ENCODE measurements at places on chromosomes 3 and 15.

GRCh38 chr3:23966328-23966727, 21.2 kb downstream of the NR1D2 start:
- no peak overlapping the region for H3K4me3 ChIP-seq
- no peak overlapping the region for H3K27ac ChIP-seq
- DNase-seq: no peak
- H3K4me1 ChIP-seq: peaks cover 29% of the 10 kb centered on the region
- peaks cover 21% of the 10 kb centered on the region for H3K36me3 ChIP-seq

GRCh38 chr3:38662544-38662943, 13.1 kb upstream of the SCN5A start:
- H3K27me3 ChIP-seq: peaks cover 30% of the 10 kb centered on the region
- H3K4me3 ChIP-seq: no peak overlapping the region
- peak; percentile 42 for DNase-seq
- no peaks in the 10 kb centered on the region for H3K36me3 ChIP-seq
- no peaks in the 10 kb centered on the region for H3K4me1 ChIP-seq

- no peak for DNase-seq
- no peaks in the 10 kb centered on the region for H3K27me3 ChIP-seq
- no peaks in the 10 kb centered on the region for H3K36me3 ChIP-seq
- peaks cover 24% of the 10 kb centered on the region for H3K4me1 ChIP-seq
- no peak overlapping the region for H3K27ac ChIP-seq
- no peak overlapping the region for H3K4me3 ChIP-seq
Measured at GRCh38 chr15:52098323-52098722, 14.3 kb downstream of the BCL2L10 start.

- H3K36me3 ChIP-seq: no peaks in the 10 kb centered on the region
- no peak overlapping the region for H3K4me3 ChIP-seq
- H3K27me3 ChIP-seq: no peaks in the 10 kb centered on the region
- no peaks in the 10 kb centered on the region for H3K4me1 ChIP-seq
- no peak overlapping the region for H3K27ac ChIP-seq
Measured at GRCh38 chr3:83849106-83849730, 1109.6 kb upstream of the CADM2 start.

DNA sequence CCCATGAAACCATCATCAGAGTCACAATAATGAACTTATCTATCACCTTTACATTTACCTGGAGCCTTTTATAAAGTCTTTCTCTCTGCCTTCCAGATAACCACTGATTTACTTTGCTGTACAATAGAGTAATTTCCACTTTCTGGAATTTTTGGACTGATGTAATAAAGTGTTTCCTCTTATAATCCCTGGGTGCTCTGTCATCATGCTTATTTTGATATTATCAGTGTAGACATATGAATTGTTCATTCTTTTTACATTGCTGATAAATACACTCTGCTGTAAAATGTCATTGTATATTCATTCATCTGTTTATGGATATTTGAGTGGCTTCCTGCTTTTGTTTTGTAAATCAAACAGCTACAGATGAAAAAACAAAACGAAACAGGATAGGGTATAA, 27.0 kb upstream of the IREB2 start:
- H3K36me3 ChIP-seq: no peaks in the 10 kb centered on the region
- no peak for DNase-seq
- H3K27me3 ChIP-seq: peaks cover 21% of the 10 kb centered on the region
- no peak overlapping the region for H3K4me3 ChIP-seq
- no peak overlapping the region for H3K27ac ChIP-seq

- DNase-seq: no peak
- no peaks in the 10 kb centered on the region for H3K27me3 ChIP-seq
- H3K4me1 ChIP-seq: peaks cover 28% of the 10 kb centered on the region
- H3K27ac ChIP-seq: no peak overlapping the region
- H3K36me3 ChIP-seq: no peaks in the 10 kb centered on the region
Measured at GRCh38 chr3:172707030-172707429, 3.8 kb downstream of the NCEH1 start.

DNA sequence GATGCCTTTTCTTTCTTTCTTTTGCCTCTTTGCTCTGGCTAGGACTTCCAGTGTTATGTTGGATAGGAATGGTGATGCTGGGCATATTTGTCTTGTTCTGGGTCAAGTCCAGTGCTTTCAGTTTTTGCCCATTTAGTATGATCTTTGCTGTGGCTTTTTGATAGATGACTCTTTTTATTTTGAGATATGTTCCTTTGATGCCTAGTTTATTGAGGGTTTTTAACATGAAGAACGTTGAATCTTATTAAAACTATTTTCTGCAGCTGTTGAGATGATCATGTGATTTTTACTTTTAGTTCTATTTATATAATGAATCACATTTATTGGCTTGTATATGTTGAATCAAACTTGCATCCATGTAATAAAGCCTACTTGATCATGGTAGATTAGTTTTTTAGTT, 363.8 kb upstream of the RASGRP1 start:
- no peaks in the 10 kb centered on the region for H3K27me3 ChIP-seq
- DNase-seq: no peak
- H3K4me3 ChIP-seq: no peak overlapping the region
- H3K36me3 ChIP-seq: no peaks in the 10 kb centered on the region
- H3K4me1 ChIP-seq: peaks cover 18% of the 10 kb centered on the region

GRCh38 chr3:120324190-120324589, 25.0 kb downstream of the LRRC58 start:
- H3K27ac ChIP-seq: no peak overlapping the region
- no peaks in the 10 kb centered on the region for H3K4me1 ChIP-seq
- H3K36me3 ChIP-seq: no peaks in the 10 kb centered on the region
- H3K4me3 ChIP-seq: no peak overlapping the region

- no peak for DNase-seq
- H3K27me3 ChIP-seq: no peaks in the 10 kb centered on the region
- no peak overlapping the region for H3K4me3 ChIP-seq
- H3K27ac ChIP-seq: no peak overlapping the region
Measured at GRCh38 chr3:78176869-78177268, 1137.0 kb downstream of the ROBO2 start.

DNA sequence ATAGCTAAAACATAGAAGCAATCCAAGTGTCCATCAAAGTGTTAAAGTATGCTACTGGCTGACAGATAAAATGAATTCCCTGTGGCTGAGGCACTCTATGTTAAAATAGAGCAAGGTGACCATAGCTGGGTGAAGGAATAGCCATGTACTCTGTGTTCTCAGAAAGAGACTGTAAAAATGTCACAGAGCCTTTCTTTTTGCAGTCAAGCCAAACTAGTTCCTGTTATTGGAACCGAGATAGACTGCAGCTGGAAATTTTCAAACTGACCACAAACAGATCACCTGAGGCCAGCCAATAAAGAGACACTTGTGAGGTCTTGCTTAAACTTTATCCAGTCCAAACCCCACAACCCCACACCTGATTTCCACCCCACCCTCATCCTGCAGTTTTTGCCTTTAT, 422.8 kb upstream of the NAALADL2 start:
- no peaks in the 10 kb centered on the region for H3K27me3 ChIP-seq
- H3K4me1 ChIP-seq: peaks cover 15% of the 10 kb centered on the region
- H3K27ac ChIP-seq: no peak overlapping the region
- no peaks in the 10 kb centered on the region for H3K36me3 ChIP-seq
- no peak overlapping the region for H3K4me3 ChIP-seq

DNA sequence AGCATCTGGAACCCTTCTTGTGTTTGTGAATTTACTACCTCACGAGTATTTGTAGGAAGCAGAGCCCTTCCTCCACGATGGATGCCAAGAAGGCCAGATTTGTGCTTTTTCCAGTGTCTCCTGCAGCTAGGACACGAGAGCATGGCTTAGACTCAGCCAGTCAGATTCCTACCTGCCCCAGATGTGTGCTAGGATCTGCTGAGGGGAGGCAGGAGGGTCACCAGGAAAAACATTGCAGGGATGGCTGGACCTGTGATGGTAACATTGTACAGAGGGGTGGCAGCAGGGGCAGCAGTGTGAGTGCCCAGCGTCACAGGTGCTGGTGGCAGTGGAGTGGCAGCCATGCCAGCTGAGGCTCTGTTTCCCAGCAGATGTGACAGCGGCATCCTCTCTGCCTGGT, 285.3 kb downstream of the FAM43A start:
- no peaks in the 10 kb centered on the region for H3K4me1 ChIP-seq
- no peak for DNase-seq
- H3K36me3 ChIP-seq: no peaks in the 10 kb centered on the region
- H3K27me3 ChIP-seq: 0 out of 2 replicates have a peak, but pooled peaks cover 37% of the 10 kb centered on the region

DNA sequence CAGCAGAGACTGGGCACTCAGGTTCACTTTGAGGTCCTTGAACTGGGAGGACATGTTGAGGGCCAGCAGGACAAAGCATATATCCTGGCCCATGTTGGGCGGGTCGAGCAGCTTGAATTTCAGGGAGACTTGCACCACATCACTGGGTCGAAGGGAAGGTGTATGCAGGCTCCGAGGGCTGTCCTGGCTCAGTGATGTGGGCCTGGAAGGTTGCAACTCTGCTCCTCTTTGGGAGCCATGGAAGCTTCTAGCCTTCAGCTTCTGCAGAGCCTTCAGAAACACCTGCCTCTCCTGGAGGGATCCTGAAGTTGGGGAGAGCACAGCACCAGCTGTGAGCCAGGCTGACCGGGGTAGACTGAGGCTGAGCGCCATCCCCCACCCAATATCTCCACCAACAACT, 14.7 kb upstream of the EPB42 start:
- no peak for DNase-seq
- no peak overlapping the region for H3K4me3 ChIP-seq
- no peak overlapping the region for H3K27ac ChIP-seq
- H3K36me3 ChIP-seq: no peaks in the 10 kb centered on the region

- H3K27ac ChIP-seq: no peak overlapping the region
- H3K4me1 ChIP-seq: peaks cover 13% of the 10 kb centered on the region
- no peak for DNase-seq
- no peaks in the 10 kb centered on the region for H3K36me3 ChIP-seq
Measured at GRCh38 chr3:104892044-104892443, 474.7 kb upstream of the ALCAM start.

DNA sequence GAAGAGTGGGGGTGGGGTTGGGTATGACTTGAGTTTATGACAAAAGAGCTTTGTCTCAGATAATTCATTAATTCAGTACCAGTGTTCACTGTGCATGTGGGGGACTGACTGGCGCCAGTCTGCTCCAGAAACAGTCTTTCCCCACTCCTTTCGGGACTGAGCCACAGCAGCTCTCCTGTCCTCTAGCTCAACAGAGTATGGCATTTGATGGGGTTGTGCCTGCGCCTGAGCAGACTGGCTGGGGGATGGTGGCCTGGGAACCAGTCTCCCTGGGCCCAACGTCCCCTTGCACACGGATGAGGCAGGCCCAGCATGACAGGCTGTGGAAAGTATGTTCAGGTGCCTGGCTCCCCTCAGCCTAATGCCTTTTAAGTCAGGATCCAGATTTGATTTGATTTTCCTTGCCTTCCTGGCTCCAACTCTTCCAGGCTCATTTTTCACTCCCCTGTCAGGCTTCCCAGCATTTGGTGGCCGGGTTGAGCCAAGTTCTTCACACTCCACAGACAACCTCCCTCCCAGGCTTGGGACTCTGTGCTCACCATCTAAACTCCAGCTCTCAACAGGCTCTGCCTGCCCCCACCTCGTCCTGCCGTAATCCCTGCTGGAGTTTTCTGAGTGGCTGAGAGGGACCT, 105.0 kb downstream of the MYLK start:
- no peak for DNase-seq
- H3K27me3 ChIP-seq: no peaks in the 10 kb centered on the region
- H3K4me3 ChIP-seq: no peak overlapping the region
- H3K27ac ChIP-seq: no peak overlapping the region

DNA sequence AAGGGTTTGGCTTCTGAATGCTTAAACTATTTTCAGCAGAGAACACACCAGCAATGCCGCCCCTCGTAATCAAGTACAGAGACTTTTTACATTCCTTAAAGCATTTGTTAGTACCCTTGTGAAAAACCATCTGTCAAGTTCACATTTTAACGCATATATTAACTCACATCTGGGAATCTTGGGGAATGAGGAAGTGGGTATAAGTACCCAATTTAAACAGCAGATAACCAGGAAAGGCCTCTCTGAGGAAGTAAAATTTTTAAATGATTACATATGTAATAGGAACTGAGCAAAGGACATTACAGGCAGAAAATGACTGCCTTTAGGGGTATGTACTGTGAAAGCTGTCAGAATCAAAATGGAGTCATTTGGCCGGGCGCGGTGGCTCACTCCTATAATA, 12.8 kb upstream of the CFAP44 start:
- H3K4me3 ChIP-seq: no peak overlapping the region
- no peak for DNase-seq
- H3K27ac ChIP-seq: no peak overlapping the region
- H3K4me1 ChIP-seq: no peaks in the 10 kb centered on the region
- H3K36me3 ChIP-seq: peaks cover 4% of the 10 kb centered on the region
- H3K27me3 ChIP-seq: no peaks in the 10 kb centered on the region
